AG08396 (cell line): ENCODE measurements at places on chromosomes 6 and 20.
A peak's percentile ranks its signal among the peaks of the same experiment; 100 is the strongest.

GRCh38 chr6:33249732-33250630 lies 21.7 kb downstream of the VPS52 start:
- peak; percentile 45 for DNase-seq

DNA sequence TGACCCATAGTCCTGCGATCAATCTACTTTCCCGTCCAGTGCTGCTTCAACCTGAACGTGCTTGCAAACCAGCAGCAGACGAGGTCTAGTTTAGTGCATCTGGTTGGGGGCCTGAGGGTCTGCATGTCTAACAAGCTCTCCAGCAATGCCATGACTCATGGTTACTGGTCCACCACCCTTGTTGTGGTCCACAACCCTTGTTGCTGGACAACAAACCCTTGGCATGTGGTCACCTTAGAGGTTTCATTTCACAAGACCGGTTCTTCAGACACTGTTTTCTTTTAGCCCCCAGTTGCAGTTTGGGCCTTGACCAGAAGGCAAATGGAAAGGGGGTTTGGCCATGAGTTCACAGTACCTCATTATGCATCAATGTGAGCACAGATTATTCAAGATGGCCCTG lies 424.8 kb downstream of the QKI start:
- DNase-seq: no peak

DNA sequence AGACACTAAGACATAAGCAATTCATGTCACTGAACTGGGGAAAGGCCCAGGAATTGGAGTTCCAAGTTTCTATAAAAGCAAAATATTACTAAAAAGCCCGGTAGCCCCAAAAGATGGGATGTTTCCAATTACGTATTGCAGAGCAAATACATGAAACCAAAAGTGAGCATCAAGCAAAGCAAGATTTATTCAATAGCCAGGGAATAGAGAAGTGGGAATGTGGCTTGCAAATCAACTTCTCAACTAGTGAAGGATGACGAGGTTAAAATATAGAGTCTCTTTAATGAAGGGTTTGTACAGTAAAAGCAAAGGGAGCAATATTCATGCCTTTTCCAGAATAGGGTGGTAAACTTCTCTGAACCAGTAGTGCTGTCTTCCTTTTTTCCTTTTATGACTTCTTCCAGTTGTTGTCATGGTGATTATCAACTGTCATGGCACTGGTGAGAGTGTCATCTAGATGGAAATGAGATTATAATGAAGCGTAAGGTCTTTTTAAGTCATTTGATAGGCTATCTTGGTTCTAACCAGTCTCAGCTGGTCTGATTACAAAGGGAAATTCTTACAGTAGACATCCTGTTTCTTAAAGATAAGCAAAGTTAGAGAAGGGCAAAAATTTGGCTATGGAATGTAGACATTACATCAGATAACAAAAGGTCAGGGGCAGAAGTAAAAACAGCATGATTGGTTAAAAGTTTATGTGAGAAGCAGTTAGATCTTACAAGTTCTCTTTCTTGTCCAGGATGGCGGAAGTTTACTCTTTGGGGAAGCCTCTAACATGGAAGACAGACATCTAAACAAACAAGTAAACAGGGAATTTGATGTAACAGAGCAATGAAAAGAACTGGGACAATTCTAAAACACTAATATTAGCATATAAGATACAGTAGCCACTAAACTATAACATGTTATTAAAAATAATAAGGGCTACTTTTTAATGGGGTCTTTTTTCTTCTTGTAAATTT lies 96.9 kb downstream of the TBX18 start:
- no peak for DNase-seq

DNA sequence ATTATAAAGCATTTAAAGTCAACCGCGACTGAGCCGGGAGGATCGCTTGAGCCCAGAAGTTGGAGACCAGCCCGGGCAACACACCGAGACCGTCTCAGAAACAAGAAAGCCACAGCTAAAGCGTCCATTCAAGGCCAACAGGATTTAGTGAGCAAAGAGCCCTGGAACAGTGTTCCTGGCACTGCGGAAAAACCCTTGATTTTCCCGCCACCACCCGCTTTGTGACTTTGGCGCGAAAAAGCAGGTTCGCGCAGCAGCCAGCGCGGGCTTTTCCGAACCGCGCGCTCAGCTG lies 669 bp downstream of the PCNA start:
- no peak for DNase-seq

GRCh38 chr6:116881236-116881635 lies 4.2 kb downstream of the RFX6 start:
- DNase-seq: no peak

GRCh38 chr6:25456249-25457040 lies 177.3 kb downstream of the CARMIL1 start:
- no peak for DNase-seq

DNA sequence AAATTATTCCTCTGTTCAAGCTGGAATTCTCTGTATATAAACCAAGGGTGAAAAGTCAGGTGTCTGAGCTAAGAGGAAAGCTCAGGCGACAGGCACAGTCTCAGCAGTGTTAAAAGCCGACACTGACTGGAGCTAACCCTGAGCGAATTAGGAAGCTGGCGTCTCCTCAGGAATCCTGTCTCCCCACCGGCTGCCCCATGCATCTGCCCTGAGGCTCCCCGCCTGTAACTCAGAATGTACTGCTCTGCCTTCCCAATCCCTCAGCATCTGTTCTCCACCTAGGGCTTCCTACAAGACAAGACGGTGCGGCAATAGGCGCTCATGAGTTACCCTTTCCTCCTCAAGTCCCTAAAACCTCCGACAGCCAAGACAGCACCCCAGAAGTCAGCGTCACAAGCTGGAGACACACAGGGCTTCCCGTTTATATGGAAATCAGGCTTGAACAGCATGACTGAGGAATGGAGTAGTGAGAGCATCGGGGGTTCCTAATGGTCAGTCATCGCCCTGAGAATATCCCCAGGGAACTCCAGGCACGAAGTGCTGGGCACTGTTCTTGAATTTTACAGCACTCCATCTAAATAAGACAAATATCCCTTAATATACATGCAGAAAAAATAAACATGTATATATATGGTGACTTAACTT lies 33.5 kb downstream of the WDR27 start:
- DNase-seq: no peak

DNA sequence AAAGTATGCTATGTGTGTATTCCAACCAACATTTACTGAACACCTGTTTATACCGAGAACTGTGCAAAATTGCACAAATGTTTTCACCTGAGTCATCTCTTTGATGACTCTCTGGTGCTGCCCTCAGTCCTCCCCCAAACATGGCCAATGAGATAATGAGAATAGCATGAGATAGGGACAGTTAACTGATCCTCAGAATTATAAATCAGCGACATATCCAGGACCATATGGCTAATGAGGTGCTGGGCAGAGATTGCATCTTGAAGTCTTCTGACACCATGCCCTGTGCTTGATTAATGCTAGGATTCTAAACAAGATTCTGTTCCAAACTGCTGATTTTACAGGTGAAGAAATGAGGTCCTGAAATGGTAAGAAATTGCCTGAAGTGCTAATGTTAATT lies 13.0 kb downstream of the CLVS2 start:
- no peak for DNase-seq

GRCh38 chr20:62029296-62029695 lies 36.4 kb downstream of the TAF4 start:
- no peak for DNase-seq

- DNase-seq: peak; percentile 5
These were observed 344.1 kb downstream of the CDC5L start for GRCh38 chr6:44731485-44732095.

GRCh38 chr20:3923818-3924217 lies 34.6 kb downstream of the PANK2 start:
- no peak for DNase-seq

- no peak for DNase-seq
These were observed 295.5 kb downstream of the PLCB1 start for GRCh38 chr20:8427419-8428040.

DNA sequence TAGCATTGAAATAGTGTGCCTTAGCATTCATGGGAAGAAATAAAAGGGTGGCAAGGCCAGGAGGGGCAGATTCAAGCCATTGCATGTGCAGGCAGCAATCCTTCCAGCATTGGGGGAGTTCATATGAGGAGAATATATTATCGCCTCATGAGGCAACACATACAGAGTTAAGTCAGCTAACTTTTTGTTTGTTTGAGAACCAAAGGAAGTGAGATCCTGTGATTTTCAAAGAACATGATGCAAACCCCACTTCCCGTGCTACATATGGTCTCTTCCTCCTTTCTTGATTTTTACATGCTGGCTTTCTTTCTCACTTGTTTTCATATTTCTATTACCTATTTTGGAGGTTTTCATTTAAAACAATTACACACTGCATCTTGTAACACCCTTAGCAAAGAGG lies 579.7 kb upstream of the ARID1B start:
- DNase-seq: no peak

DNA sequence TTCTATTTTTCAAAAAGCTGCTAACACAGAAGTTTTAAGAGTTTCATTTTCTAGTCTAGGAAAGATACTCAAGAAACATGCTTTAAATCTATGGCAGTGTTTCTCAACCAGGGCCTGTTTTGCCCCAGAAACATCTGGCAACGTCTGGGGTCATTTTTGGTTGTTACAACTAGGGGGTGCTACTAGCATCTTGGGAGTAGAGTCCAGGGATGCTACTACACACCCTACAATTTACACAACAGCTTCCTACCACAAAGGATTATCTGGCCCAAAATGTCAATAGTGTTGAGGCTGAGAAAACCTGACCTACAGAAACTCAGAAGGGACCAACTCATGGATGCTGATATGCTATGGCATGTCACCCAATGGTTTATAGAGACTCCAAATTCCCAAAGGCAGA lies 24.4 kb downstream of the SERAC1 start:
- DNase-seq: peak; percentile 9

GRCh38 chr6:158044525-158044888 lies 62.8 kb downstream of the SYNJ2 start:
- no peak for DNase-seq

GRCh38 chr6:52515219-52515960 lies 61.5 kb downstream of the TRAM2 start:
- DNase-seq: no peak

DNA sequence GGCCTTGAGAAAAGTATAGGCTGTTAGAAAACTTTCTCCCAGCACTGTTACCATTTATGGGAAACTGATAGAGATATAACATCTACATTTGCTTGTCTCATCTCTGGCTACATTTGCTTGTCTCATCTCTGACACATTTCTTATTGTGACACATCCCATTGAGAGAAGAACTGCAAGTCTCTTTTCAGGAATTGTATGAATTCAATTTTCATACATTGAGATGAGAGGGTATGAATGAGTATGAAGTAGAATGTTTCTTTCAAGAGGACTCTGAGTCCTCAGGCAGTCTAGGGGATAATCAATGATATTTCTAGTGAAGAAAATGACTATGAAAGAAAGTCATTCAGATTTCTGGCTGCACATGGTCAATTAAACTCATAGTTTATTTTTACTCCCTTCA lies 37.5 kb upstream of the ENPP5 start:
- DNase-seq: no peak

DNA sequence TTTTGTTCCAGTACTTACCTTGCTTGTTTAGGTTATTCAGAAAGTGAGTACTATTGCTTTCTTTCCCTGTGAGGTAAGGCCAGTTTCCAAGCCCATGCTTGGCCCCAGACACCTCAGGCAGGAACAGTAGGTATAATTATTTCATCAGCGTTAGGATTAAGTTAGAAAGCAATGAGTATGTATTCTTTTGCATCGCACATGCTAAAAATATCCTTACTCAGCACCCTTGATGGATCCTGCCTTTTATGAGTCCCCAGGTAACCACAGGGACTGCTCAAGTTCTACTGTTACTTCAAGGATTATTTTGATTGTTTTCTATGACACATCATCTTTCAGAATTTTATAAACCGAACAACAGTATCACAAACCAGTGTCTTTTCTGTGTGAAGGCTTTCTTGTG lies 128.9 kb downstream of the FARS2 start:
- DNase-seq: no peak

DNA sequence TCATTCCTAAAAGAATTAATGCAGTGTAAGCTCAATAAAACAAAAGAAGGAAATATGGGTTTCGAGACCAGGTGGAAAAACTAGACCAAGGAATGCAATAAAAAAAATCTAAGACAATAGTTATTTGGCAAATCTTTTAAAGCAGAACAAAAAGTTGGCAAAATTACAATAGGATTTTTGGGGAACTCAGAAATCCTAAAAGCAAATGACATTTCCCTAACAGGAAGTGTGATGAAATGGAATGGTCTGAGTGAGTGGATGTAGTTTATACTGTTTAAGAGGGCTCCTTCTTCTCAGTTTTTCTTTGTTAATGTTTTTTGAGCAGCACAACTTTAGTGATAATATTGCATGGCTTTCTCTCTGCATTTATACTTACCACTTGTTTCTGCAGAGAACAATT lies 190.0 kb downstream of the PLCB4 start:
- no peak for DNase-seq

- no peak for DNase-seq
These were observed 238.4 kb upstream of the QKI start for GRCh38 chr6:163176097-163176496.

GRCh38 chr6:11164717-11165646 lies 53.5 kb upstream of the ERVFRD-1 start:
- no peak for DNase-seq

DNA sequence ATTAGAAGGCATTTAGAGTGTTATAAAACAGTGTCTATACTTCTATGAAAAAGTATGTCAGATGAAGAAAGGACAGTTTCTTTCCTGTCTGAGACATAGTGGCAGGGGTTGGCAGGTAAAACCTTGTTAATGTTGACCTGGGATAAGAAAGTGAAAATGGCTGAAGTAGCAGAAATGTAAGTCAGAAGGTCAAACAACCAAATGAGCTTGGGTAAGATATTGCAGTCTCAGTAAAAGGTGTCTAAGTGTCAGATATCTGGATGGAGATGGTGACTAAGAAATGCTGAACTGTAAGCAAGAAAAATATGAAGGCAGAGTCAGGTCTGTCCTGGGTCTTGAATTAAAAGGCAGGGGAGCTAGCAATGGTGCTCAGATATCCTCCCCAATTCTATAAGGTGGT lies 400.3 kb downstream of the CD109 start:
- DNase-seq: no peak

DNA sequence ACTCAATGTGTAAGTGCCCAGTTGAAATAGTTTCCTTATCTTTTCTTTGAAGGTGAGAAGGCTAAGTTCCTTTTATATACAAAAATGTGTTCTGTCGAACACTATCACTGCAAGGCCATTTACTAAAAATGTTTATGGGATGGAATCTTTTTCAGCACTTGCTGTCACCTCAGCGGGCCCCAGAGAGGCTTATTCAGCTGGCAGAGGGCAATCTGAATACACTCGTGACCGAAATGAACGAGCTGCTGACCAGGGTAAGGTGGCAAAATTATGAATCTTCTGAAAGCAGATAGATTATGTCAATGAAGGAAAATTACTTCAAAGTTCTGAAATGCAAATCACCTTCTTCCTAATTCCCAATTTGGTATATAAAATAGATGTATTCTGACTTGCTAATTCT lies 340.2 kb downstream of the ARHGAP18 start:
- no peak for DNase-seq

GRCh38 chr20:12287575-12287974 lies 369.9 kb downstream of the BTBD3 start:
- DNase-seq: no peak
